ENCODE measurements at places on chromosomes 6 and 20.

- DNase-seq = peak; percentile 51
These were observed 392.4 kb upstream of the SOX4 start for GRCh38 chr6:21201187-21201586.

GRCh38 chr6:28218312-28219248 lies 6.5 kb upstream of the ZSCAN9 start:
- DNase-seq = peak; percentile 63

DNA sequence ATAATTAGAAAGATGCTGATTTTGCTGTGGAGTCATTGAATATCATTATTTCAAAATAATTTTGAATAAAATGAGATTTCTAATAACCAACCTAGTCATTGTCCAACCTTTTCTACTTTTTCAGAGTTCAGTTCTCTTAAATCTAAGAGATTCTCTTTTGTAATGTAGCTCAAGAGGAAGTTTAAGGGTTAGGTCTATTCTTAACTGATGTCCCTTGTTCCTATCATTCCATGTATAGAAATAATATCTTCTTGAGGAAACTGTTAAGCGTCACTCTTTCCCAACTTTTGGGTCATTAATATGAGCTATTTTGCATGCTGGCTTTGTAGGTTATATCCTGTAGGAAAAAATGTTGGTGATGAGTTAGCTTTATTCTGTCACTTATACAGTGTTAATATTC lies 27.0 kb downstream of the RNF144B start:
- DNase-seq = no peak

GRCh38 chr20:23296841-23297701 lies 53.5 kb upstream of the NXT1 start:
- DNase-seq = no peak

- DNase-seq = no peak
These were observed 22.3 kb upstream of the APMAP start for GRCh38 chr20:25014816-25015215.

GRCh38 chr6:72832271-72832670 lies 210.4 kb downstream of the KCNQ5 start:
- no peak for DNase-seq

GRCh38 chr20:38872036-38872435 lies 54.2 kb upstream of the FAM83D start:
- DNase-seq = peak; percentile 53

DNA sequence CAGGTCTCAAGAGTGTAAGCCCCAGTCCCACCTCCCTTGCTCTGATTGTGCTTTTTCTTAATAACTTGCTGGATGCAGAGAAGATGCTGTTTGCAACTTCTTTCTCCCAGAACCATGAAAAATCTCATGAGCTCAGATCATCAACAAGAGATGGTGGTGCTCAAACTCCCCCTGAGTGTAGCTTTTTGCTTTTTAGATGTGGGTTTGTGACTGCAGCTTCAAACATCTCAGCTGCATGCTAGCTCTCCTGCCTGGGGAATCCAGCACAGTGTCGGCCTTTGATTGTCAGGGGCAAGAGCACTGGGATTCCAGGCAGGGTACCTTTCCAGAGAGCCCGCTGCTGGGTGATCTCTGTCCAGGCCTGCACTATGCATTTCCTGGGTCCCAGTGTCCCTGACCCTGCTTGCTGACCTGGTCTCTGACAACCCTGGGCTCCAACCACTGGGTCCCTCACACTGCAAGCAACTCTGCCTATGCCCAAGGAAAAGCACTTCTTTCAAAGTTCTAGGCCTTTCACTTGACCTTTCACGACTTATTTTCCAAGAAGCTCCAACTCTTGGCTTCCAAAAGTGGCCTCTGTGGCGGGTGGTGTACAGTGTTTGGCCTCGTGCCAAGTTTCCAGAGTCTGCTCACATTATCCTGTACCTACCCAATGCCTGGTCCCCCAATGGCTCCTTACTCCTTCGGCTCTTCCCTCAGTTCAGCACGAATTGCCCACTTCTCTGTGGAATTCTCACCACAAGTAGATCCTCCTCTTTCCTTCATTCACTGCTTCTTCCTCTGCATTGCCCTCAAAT lies 69.7 kb upstream of the LY86 start:
- DNase-seq = no peak

DNA sequence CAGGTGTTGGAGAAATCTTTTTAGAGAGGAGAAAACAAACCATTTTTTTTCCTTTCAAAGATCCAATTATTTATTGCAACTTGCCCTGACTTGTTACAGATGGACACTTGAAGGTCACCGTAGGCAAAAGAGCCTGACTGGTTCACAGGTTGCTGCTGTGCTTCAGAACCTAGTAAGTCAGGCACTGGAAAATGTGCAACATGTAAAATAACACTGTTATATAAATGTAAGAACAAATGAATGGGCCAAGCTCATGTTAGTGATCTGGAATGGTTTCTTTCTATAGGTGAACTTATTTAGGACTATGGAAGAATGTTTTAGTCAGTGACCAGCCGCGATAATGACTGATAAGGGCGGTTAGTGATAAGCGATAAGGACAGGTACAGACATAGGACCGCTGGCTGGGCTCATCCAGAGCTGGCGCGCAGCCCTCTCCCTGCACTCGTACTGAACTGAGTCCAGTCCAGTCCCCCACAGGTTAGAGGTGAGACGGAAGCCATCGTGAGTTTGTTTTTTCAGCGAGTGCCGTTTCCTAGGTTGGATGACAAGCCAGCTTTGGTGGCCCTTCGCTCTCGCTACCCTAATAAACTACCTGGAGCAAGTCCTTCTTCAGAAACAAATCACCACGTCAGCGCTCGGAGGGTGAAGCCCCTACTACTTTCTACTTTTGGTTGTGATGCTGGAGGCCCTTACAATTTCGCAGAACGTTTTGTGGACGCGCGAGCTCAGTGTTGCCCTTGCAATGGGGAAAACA lies 94.4 kb upstream of the PRDM1 start:
- DNase-seq = peak; percentile 25

DNA sequence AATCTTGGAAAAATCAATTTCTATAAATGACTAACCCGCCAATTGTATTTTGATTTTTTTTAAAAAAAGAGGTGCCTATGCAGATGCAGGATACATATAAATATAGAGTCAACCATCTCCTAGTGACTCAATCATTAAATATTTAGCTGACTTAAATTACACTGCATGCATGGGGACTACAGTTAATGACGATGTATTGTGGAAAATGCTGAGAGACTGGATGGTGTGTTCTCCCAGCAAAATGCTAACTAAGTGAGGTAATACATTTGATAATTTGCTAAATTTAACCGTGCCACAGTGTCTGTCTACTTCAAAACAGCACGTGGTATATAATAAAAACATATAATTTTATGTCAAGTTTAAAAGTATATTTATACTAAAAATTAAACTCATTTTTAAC lies 341.6 kb downstream of the PRKN start:
- no peak for DNase-seq

DNA sequence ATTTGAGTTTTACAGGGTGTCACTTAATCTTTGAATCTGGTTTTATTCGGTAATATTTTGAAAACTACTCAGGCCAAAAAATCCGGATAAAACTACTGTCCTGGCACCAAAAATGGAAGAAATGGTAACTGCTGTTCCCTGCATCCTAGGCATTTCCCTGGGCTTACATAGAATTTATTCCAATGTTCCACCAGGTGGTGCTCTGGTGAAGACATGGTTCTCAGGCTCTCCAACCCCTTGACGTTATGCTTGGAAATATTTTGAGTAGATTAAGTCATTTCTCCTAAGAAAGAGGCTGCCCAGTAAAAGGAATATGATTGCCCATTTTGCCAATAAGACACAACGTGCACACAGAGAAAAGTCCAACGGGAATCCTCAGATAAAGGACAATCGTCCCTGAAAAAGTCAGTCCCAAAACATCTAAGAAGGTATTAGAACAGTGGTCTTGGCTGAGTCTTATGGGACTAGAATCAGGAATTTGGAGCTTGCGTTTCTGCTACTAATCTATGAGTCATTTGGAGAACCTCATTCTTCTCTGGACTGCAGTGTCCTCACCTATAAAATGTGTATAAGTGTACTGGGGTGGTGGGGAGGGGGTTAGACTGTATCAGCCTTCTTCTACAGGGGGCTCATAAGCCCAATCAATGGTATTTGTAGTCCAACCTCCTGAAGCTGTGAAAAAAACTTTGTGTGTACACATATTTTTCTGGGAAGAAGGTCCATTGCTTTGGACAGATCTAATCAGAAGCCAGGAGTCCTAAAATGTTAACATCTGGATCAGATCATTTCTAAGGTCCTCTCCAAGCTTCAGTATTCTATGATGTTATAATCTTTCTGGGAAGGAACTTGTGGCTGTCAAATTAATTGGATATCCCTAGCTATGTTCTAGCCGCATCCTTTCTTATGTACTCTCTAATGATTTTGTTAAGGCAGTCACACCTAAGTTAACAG lies 131.0 kb upstream of the BMP2 start:
- peak; percentile 70 for DNase-seq

DNA sequence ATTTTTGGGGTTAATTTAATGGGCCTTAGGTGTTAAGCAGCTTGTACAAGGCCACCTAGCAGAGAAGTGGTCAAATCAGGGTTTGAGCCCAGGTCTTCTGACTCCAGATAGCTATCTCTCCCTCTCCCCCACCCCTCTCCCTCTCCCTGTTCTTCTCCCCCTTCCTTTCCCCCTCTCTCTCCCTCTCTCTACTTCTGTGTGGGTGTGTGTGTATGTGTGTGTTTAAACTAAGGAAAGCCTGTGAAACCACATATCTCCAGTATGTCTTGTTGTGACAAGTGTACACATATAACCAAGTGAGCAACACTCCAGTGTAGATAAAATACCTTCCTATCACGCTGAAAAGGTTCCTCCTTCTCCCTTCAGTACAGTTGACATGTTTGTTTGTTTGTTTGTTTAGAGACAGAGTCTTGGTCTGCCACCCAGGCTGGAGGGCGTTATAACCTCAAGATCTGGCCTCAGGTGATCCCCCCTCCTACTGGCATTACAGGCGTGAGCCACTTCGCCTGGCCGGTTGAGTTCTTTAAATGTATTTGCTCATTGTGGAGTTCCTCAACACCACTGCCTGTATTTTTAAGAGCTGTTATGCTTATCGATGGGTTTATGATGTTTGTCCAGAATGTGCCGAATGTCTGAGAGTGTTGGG lies 140.4 kb downstream of the JARID2 start:
- DNase-seq = no peak

- DNase-seq = no peak
These were observed 12.2 kb upstream of the NCOA3 start for GRCh38 chr20:47489448-47489872.

GRCh38 chr20:63955281-63955826 lies 862 bp downstream of the UCKL1 start:
- no peak for DNase-seq

DNA sequence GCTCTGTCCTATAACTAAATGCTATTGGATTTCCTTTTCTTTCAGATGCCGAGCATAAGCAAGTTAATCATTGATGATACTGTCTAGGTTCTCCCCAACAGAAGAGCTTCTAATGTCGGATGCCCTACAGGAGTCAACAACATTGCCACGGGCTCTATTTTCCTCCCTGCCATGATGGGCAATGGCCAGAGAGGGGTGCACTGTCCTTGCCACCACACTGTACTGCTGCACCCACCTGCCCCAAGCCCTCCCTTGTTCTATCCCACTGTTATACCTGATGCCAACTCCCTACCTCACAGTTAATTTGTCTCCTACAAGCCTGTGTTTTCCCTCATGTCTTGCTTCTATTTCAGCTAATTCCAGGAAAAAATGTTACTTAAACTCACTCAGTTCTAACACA lies 773.6 kb upstream of the CHD6 start:
- DNase-seq = no peak

GRCh38 chr6:154070657-154071056 lies 31.6 kb downstream of the OPRM1 start:
- no peak for DNase-seq

- no peak for DNase-seq
These were observed 131.4 kb downstream of the BMP2 start for GRCh38 chr20:6898928-6899327.

- DNase-seq = no peak
These were observed 15.5 kb downstream of the LY86 start for GRCh38 chr6:6604015-6604414.

- DNase-seq = no peak
These were observed 10.2 kb downstream of the OSER1 start for GRCh38 chr20:44200371-44200770.

DNA sequence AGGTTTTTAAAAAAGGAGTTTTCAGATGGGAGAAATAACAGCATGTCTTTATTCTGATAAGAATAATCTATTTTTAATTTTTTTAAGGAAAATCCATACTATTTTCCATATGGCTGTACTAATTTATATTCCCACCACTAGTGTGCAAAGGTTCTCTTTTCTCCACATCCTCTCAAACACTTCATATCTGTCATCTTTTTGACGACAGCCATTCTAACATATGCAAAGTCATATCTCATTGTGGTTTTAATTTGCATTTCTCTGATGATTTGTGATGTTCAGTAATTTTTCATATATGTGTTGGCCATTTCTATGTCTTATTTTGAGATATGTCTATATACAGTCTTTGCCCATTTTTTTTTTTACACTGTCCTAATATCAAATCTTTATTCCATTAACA lies 280.6 kb upstream of the RUNX2 start:
- no peak for DNase-seq

DNA sequence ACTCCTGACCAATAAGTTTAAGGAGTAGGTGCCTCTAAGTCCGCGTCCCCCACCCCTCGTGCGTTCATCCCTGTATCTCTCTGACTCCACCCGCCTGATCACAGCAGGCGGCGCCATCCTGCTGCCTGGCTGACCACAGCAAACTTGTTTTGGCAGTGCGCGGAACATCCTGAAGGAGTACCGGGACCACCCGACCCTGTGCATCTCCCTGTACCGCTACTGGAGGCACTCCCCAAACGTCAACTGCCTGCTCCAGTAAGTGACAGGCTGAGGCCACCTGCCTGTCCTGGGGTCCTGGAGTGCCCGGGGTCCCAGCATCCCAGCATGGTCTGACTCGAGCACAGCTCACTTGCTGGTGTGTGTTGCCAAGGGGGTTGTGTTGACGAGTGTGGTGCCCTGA lies 19.0 kb downstream of the PNLDC1 start:
- no peak for DNase-seq

DNA sequence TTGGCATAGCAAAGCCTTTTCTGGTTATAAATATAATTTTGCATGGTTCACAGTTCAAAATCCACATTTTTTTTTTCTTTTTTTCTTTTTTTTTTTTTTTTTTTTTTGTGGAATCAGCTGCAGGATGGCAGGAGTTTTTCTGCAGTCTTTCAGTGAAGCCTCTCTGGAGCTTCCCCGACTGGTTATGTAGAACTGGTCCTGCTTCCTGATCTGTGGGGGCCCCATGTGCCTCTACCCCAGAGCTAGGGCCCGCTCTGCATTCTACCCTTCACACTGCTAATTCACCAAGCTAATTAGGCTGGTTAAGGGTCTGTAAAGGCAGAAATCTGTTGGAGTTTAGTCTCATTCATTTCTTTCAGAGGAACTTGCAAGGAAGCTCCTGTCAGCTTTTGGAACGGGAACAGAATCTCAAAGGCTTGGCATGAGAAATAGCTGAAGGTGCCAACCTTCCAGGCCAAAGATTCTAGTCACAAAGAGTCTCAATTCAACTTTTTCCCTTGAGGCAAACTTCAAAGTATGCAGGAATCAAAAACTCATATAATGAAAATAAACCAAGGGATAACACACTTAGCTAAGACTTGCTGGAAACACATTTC lies 45.5 kb downstream of the HMGN3 start:
- no peak for DNase-seq

GRCh38 chr6:106083618-106084017 lies 2.5 kb upstream of the PRDM1 start:
- no peak for DNase-seq
